ENCODE measurements at places on chromosomes 2 and 18.

- no peak for DNase-seq
Observed at GRCh38 chr2:178225006-178225805, 30.9 kb downstream of the OSBPL6 start.

DNA sequence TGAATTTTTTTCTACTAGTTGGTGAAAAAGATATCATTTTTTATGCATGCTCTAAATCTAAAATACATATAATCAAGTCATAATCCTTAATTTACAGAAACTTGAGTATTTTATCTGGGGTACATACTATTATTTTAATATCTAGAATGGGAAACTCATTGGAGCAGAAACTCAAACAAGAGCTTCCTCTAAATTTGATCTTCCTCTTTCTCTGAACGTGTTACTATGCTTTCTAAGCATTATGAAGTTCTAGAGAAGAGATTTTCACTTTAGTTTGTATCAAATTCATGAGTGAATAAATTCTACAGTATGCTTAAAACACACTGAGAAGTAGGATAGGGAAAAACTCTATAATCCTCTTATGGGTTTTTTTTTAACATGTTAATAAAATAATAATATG, 20.6 kb upstream of the SLC38A11 start:
- DNase-seq, result no peak

GRCh38 chr2:26536371-26537068, 58.6 kb upstream of the OTOF start:
- DNase-seq, result no peak

- DNase-seq, result no peak
Observed at GRCh38 chr2:19369341-19369955, 11.0 kb upstream of the OSR1 start.

GRCh38 chr2:108938077-108938710, 50.8 kb downstream of the EDAR start:
- DNase-seq, result no peak

- no peak for DNase-seq
Observed at GRCh38 chr18:52948868-52949444, 609.0 kb downstream of the DCC start.

- DNase-seq, result no peak
Observed at GRCh38 chr2:157261199-157261782, 3.8 kb downstream of the GALNT5 start.

- DNase-seq, result no peak
Observed at GRCh38 chr2:237615631-237616249, 11.6 kb upstream of the LRRFIP1 start.

DNA sequence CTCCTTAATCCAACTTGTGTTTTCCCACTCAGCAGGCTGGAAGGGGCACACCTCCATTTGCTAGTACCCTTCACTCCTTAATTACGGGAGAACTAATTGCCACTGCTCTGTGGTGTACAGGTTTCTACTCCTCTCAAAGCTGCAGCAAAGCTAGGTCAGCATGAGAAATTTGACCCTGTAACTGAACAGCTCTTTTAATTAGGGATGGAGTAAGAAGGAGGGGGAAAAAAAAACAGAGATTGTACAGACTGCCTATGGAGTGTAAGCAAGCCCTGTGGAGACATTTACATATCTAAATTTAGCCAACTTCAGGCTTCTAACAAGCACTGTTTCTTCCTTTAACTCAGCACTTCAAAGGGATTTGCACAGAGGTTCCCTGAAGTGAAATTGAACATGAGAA, 629.7 kb upstream of the SETBP1 start:
- DNase-seq, result no peak

GRCh38 chr18:56115071-56116015, 523.0 kb downstream of the TXNL1 start:
- DNase-seq, result no peak

- no peak for DNase-seq
Observed at GRCh38 chr2:69143748-69144360, 130.9 kb downstream of the ANTXR1 start.
